ENCODE measurements at places on chromosomes 3 and 15.

DNA sequence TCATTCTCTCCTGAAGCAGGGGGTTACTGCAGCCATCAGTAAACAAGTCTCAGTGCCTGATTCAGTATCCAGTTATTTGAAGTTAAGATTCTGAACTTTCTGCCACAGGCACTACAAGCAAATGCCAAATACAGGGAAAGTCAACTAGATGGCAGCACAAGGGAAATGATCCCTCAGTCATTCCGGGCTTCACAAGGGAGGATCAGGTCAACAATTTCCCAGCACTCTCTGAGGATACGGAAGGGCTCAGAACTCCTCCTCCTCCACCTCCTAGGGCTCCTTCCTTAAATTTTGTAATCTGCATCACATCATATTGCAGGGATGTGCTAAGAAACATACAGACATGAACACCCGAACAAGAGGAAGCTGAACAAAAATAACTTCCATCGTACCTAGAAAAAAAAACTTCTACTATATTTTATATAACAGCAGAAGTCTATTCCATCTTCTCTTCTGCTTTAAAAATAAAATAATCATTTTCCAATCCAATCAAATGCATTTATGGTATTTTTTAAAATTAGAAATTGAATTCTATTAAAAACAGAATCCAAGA is 187.1 kb downstream of the FMN1 start:
- DNase-seq: no peak

- DNase-seq: peak; percentile 34
Observed at GRCh38 chr3:88180398-88180999, 30.7 kb downstream of the C3orf38 start.

DNA sequence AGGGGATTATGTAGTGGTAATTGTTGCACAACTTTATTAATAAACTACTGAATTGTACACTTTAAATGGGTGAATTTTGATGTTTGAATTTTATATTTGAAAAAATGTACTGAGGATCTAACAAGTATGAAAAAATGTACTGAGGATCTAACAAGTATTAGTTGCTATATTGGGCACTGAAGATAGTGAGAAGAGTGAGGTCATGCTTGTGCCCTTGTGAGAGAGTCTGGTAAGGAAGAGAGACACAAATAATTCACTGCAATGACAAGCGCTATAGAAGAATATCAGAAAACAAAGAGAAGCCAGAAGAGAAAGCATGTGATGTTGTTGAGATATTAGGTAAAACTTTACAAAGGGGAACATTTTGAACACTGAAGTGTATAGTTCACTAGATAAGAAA is 137.6 kb downstream of the DTWD1 start:
- DNase-seq: no peak

DNA sequence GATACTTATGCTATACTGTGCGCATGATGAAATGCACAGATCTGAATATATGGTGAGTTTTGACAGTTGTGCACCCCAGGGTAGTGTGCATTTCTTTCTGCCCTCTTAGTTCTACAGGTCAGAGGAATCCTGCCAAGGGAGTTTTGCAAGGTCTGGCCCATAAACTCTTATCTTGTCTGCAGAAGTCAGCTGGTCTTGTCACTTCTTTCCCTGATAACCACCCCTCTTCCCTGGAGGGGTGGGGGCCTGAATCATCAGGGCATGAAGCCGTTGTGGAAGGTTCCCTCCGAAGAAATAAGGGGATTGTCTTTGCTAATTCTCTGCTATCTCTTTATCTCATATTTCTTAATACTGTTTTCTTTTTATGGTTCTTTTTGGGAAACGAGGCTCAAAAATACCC is 30.4 kb downstream of the TRIM71 start:
- DNase-seq: no peak

DNA sequence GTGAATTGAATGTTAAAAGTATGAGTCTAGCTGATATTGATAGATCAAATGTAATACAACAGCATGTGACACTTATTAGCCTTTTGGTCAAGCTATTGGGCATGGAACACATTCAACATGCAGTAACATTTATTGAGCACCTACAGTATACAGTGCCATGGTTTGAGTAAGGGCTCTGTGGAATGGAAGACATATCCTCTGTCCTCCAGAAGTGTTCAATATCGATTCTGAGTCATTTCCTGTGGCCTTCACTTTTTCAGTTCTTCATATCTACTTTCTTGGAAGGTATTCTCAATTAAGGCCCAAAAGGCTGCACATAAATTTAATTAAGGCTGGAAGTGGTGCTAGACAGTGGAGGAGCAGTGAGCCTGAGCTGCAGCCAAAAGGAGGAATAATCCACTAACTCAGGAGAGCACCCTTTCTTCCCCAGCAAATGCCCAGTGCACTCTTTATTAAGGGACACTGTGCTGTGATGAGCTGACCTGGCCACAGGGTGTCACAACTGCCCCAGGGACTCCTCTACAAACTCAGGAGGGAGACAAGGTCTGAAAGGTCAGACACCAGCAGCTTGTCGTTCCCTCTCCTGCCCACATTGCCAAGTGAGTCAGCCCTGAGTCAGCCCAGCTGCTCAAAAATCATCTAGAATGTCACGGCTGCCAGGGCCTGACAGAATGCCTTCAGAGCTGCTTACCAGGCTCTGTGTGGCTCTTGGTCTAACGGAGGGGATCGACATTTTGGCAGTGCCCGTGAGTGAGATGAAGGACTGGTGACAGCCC is 544.8 kb downstream of the AGBL1 start:
- DNase-seq: no peak
